ENCODE measurements at places on chromosomes 1 and 21.

DNA sequence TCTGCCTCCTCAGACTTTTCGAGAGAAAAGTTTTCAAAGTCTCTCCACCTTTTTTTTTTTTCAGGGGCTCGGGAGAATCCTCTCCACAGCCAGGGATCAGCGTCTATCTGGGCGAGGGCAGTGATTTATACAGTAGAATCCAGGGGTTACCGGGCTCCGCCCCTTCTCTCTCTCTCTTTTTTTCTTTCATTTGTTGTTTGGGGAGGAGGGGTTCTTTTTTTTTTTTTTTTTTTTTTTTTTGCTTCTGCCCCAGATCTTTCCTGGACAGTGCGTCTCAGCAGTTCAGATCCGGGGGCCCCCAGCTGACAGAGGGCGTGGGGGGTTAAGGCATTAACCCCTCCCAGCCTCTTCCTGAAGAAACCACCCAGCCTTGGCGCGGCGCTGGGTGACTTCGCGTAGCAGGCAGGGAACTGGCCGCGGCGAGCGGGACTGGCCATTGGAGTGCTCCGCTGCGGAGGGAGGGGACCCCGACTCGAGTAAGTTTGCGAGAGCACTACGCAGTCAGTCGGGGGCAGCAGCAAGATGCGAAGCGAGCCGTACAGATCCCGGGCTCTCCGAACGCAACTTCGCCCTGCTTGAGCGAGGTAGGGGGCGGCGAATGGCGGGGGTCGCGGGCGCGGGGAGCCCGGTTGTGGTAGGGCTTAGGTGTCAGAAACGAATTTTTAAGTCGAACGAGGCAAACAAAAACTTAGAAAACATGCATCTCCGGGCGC is at the start of gene S1PR1:
TSS of gene S1PR1 (plus strand) at position 504 of the 713 bp plus-strand sequence. CDS start 1,966 bp downstream, outside the sequence.
- peak; percentile 80 for DNase-seq

DNA sequence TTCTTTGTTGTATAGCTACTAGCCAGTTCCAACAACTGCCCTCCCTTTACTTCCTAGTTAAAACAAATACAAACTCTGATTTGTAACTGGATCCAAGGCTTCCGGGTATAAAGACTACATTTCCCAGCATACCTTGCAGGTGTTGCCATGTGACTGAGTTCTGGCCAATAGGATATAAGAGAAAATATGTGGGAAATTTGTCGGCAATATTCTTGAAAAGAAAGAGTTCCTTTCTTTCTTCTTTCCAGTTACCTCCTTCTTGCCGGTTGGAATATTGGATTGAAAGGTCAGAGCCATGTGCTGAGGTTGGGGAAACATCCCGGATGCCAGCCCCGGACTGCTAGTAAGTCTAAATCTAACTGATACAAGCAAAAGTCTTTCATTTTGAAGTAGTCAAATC is 23.0 kb upstream of the ZBTB40 start:
- peak; percentile 38 for DNase-seq

DNA sequence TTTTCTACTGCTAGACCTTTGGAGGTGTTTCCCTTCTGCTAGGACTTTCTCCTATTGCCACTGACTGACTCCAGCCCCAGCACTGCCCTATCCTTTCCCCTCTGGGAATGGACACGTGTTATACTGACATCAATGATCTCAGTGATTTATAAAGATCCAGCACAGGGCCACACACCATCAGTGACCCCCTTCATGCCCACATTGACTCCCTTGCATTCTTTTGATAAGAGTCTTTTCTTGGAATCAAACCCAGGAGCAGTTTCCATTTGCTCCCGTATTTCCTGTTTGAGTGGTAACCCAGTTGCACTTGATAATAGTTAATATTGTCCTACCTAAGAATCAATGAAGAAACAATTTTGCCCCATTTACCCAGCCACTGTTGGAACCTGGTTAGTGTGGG is 501.0 kb upstream of the USP24 start:
- no peak for DNase-seq

DNA sequence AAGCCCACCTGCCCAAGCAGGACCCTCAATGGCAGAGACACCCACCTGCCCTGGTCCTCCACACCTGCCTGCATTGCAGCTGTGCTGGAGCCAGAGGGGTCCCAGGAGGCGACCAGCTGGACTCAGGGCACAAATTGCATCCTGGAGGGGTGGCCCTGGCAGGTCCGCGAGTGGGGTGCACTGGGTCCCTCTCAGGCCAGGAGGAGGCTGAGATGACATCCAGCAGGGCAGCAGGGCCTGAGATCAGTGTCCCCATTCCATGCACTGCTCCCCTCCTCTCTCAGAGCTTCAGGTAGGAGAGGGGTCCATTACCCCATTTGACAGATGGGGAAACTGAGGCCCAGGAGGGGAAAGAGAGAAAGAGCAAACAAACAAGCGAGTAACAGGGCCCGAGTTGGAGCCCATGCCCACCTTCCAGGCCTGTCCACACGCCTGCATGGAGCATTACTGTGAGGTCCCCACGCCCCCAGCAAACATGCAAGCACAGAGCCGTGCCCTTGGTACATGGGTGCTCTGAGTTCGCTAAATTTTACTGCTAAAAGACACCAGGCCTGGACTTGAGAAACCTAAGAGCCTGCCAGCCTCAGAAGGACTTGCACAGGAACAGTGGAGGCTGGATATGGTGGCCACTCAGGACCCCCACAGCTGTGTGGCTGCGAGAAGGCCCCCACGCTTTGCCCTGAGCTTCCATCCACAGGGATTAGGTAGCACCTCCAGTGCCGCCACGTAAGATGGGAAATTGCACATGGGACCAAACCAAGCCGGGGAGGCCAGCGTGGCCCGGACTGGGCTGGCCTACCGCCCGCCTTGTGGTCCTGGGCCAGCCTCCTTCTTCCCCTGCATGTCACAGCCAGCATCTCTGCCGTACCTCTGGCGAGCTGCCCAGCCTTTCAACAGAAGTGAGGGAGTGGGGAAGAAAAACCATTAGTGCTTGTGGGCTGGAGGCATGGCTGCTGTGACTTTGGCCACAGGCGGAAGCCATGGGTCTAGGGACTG is 7.4 kb downstream of the WNT3A start:
- DNase-seq = no peak

GRCh38 chr1:53107570-53108322 is 34.7 kb downstream of the SLC1A7 start:
- DNase-seq = no peak

- no peak for DNase-seq
Measured at GRCh38 chr1:115791816-115792215, 23.3 kb upstream of the CASQ2 start.

- no peak for DNase-seq
Measured at GRCh38 chr1:208225954-208226937, 17.9 kb downstream of the PLXNA2 start.

GRCh38 chr21:34606621-34607020 is 8.3 kb downstream of the RCAN1 start:
- no peak for DNase-seq

Data from central memory CD4-positive, alpha-beta T cell (primary cell).